ENCODE measurements at places on chromosomes 4 and X.

DNA sequence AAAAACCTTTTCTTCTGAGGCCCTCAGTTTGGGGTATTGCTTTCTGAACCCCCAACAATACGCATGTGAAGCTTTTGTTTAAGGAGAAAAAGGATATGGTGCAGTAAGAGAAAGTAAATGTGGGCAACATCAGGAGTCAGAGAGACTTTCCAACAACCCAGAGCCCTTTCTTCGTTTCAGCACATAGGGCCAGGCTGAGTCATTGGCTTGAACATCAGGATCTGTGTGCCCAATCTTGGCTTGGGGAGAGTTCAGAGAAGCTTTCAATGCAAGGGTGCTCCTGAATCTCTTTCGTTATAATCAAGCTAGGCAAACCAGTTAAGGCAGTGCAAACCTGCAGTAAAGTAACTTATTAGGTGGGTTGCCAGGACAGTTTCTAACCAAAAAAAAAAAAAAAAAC lies 191.2 kb downstream of the FRMPD4 start:
- no peak for DNase-seq

DNA sequence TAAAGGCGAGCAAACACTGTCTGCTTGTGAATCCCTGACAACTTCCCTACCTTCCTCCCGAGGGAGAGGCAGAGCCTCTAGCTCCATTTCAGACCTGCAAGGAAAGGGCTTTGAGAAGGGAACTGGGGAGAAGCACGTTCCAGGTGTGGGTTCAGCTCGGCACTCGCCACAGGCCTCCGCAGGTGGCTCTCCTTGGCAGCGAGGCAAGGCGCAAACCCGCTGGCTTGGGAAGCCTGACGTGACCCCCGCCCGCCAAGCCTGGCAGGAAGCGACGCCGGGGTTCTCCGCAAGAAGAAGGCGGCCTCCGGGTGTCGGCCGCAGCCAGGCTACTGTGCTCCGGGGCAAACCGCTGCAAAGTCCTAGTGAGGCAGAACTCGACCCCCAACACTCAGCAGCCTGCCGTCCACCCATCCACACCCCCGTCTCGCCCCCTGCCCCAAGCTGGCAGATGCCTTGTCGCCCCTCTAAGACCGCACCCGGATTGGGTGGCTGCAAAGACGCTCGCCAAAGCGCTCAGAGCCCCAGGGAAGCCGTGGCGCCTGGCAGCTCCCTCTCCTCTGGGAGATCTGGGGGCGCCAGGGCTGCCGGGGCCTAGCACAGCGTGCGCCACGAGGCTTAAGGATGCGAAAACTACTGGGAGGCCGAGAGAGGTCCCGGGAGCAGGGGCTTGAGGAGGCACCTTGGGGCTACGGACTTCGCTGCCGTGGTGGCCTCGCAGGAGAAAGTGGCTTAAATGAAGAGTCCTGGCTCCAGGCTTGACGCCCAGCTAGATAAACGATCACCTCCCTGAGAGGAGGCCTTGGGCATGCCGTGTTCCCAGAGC lies 21.8 kb downstream of the NKX3-2 start:
- no peak for DNase-seq

- DNase-seq, result no peak
These were observed 44.9 kb upstream of the NAP1L5 start for GRCh38 chr4:88742561-88742960.

GRCh38 chr4:94349193-94349592 lies 6.6 kb upstream of the HPGDS start:
- DNase-seq, result no peak

DNA sequence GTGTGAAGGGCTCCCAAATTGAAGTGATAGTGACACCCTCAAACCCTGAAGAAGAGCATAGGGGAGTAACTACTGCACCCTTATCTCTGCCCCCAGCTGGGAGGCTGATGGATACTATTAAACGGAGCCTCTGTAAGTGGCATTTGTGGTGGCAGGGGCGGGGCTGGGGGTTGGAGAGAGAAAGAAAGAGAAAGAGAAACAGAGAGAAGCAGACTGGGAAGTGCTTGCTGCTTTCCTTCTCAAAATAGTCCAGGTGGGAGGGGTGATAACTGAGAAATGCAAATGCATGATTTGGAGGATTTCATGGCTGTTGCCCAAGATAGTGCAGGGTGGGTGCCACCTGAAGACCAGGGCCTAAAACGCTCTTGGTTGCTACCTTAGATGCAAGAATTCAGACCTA lies 253.5 kb upstream of the GATB start:
- DNase-seq, result no peak

- no peak for DNase-seq
These were observed 1.1 kb upstream of the SLC10A7 start for GRCh38 chr4:146522869-146523205.
